ENCODE measurements at places on chromosomes 2 and 18.

GRCh38 chr2:73972846-73973245, 11.9 kb upstream of the TET3 start:
- DNase-seq, result no peak

DNA sequence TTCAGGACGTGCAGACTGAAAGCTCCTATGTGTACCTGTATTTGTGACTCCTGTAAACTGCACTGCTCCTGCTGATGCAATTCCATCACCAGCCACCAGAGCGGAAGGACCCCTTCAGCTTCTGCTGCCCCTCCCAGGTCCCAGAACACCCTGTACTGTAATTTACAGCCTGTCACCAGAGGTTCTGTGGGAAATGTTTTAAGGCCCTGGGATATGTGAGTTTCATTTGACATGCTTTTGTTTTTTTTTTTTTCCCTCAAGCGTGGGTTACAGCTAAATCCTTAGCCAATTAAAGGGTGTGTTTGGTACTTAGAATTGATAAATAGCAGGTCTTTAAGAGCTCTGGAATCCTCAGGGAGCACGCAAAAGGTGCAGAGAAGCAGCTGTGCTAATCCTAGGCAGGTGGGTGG, 79.4 kb downstream of the KCTD1 start:
- DNase-seq, result no peak

DNA sequence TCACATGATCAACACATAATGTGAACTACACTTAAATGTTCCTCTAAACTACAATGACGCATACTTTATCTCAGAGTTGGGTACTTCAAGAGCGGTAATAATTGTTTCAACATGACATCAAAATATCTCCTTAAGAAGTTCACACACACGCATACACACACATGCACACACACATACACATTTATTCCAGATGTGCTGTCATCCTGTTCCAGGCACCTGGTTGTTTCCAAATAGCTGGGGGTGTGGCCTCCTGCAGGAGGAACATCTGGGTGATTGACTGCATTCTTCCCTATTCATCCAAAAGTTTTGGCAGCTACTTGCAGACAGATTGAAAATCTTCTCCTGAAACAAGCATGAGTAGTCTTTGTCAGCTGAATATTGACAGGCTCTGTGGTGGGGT, 37.9 kb upstream of the PIK3C3 start:
- no peak for DNase-seq

DNA sequence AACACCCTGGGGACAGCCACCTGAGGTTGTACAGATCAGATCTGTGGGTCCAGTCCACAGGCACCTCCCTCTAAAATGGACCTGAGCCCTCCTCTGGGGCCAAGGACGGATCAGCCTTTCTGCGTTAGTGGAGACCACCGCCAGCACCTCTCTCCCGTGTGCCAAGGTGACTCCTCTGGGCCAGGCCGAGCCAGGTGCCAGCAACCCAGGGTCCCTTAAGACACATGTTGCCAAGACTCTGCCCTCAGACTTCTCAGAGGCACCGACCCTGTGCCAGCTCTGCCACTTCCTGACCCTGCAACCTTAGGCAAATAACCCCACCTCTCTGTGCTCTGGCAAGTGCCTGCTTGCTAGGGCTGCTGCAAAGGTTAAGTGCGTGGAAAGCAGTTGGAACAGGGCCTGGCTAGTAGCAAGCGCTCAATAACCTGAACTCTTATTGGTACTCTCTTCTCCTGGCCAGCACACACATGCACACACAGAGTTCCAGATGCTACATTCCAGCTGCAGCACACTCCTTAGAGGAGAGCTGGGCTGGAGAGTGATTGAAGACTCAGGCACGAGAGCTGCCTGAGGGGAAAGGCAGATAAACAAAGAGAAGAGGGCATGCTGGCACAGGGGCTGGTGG, 105.6 kb downstream of the TNS1 start:
- DNase-seq, result no peak

DNA sequence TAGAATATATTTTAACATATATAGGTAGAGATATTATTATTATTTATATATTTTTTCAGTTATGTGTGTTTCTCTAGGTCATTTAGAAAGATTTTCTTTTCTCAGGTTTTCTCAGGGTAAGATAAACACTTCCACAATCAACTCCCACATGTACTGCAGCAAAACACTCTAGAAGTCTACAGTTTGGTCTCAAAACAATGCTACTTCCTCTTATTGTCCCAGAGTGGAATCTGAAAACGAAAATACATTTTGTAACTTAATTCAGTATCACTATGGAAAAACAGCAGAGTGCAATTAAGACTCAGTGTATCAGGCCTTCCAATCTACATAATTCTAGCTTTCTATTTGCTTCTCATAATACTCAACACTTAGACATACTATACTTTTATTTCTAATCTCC, 190.1 kb upstream of the SLC35G4 start:
- no peak for DNase-seq

DNA sequence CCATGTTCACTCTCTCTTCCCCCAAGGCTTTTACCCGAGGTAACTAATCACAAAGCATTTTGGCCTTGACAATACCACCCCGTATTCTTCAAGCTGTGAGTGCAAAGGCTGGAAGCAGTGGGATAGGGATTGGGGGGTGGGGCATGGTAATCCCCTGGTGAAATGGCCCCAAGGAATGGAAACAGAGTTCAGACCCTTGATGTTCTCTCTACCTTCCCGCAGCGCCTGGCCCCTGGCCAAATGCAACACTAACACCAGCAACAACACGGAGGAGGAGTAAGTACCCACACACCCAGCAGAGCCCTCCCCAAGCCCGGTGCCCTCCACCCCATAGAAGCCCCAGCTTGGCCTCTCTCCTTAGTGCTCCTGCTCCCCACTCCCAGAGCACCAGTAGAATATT, 36.9 kb downstream of the CNGA3 start:
- DNase-seq, result no peak

DNA sequence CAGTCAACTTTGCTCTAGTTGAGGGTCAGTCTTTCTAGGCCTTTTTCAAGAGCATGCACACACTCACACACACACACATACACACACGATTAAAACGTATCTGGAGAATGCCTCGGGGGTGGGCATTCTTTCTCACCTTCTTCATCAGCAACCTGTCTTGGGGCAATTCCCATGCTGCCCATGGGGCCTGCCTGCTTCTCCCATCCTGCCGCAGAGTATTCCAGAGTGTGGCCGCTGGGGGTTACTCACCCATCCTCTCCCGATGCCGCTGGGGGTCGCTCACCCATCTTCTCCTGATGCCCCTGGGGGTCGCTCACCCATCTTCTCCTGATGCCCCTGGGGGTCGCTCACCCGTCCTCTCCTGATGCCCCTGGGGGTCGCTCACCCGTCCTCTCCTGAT, 10.8 kb upstream of the ALLC start:
- DNase-seq, result no peak

GRCh38 chr2:82674652-82675051, 1784.4 kb downstream of the SUCLG1 start:
- no peak for DNase-seq

DNA sequence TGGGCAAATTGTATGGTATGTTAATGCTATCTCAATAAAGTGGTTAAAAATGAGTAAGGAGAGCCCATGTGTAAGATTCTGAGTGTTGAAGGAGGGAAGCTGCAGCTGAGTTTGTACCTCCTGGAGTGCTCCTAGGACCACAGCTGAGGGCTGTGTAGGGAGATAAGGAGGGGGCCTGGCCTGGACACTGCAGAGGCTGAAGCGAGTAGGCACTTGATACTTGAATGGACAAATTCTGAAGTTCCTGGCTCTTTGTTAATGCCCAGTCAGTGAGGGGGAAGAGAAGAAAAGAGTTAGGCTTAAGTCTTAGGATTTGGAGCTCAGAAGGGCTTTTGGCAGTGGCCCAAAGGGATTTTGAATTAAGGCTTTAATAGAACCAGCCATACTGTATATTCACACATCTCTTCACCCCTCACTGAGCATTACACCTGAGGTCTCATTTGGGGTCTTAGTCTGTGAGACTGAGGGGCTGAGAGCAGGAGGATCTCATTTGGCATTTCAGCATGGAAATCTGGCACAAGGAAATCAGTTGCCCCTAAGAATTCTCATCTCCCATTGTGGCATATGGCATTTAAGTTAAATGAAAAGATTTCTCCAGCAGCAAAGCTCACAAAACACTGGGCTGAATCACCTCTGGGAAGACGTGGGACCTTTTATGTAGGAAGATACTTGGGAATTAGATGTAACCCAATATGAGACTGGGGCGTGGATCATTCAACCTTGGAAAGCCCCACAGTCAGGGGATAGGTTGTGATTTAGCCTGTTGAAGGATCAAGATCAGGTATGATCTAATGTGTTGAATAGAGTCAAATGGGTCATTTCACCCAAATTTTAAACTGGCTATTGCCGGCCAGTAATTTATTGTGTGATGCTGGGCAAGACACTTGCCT, 46.8 kb downstream of the LIPG start:
- DNase-seq, result no peak

- DNase-seq, result no peak
These were observed 256.9 kb downstream of the NDUFA10 start for GRCh38 chr2:239768031-239768790.

DNA sequence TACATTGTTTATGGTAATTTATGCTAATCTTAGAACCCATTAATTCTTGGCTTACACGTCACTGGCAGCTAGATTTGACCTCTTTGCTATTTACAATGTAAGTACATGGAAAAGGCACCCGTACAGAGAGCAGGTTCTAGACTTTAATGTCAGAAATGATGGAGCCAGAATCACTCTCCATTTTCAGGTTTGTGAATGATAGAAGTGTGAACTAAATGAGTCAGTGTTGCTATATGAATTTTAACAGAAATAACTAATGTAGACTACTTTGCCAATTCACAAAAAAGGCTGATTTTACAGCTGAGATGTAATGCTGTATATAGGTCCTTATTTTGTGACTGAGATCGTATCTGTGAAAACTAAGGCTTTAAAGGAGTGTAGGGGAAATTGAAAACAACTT, 214.6 kb downstream of the LDLRAD4 start:
- DNase-seq, result no peak

DNA sequence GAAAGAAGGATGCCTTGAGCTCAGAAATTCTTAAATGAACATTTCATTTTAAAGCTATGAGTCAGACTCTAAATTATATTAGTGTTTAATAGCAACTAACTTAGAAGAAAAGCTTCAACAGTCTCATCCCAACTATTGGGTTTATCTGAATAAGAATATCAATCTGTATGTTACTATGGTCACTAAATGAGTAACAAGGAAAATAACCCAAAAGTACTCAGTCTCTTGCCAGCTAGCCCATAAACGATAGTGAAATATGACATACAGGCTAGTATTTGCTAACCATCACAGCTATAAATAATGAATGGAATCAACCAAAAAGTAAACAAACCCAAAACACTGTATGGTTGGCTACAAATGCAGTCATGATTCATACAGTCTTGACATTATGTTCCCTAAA, 174.9 kb downstream of the RAB3GAP1 start:
- DNase-seq, result peak; percentile 82

All from fibroblast of lung (primary cell).